ENCODE measurements at places on chromosomes 13 and 19.
A peak's percentile ranks its signal among the peaks of the same experiment; 100 is the strongest.

GRCh38 chr13:45242070-45242469 lies 41.2 kb upstream of the KCTD4 start:
- DNase-seq, result peak; percentile 49

DNA sequence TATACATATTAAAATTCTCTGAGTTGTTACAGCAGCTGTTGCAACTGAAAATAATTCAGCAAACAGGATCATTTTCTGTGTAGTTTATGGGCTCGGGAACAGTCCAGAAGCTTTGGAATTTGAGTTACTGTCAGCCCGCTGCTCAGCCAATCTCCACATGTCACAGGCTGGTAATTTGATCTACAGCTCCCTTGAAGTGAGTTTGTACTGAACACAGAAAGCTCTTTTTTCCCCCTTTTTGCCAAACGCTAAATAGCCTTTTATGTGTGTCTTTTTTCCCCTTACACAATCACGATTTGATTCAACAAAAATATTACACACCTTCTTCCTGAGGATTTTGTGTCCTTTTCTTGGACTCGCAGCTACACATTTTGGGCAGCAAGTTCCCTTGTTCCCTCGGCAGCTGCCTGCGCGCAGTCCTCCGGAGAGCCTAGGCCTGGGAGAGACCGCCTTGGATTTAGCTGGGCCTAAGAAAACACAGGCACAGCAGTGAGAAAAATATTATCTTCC lies 371.4 kb downstream of the KCNRG start:
- no peak for DNase-seq

- DNase-seq, result no peak
These were observed 76.1 kb upstream of the POMP start for GRCh38 chr13:28582892-28583240.

GRCh38 chr13:104592127-104592526 lies 1525.9 kb upstream of the SLC10A2 start:
- peak; percentile 63 for DNase-seq

GRCh38 chr13:31518645-31519044 lies 220.7 kb upstream of the RXFP2 start:
- DNase-seq, result no peak

- no peak for DNase-seq
These were observed 4.5 kb downstream of the CCNA1 start for GRCh38 chr13:36436811-36437210.

DNA sequence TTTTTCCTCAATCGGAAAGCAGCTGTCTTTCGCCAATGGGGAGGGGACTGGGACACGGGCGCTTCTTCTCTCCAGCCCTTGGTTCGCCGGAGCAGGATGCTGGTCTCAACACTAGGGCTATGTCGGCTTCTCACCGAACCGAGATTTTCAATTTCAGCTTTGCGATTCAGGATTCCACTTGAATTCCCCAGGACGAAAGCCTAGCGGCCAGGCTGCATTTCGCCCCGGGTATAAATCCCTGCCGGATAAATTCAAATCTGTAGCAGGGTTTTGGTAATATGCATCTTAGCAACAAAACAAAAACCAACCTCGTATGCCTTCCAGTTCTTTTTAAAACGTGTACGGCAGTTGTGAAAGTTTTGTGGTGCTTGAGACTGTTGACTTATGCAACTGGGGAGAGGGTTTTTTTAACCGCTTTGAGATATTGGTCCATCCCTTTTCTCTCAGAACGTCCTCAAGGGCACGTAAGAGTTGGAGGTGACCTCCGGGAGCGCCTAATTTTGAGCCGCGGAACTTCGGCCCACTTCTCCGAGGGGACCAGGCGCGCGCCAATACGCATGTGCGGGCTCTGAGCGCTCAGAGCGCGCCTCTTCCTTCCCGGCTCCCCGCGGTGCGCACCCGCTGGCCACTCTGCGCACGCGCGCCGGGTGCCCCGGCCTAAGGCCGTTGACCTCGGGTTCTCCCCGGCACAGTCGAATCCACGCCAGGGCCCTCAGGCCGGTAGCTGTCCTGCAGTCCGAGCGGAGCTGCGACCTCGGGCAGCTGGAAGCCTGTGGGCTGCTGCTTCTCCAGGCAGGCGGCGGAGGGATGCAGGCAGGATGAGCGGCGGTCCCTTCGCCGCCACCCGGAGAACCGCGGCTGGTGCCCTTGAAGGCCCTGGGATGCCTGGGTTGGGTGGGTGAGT lies 7.6 kb downstream of the POU4F1 start:
- DNase-seq, result no peak

DNA sequence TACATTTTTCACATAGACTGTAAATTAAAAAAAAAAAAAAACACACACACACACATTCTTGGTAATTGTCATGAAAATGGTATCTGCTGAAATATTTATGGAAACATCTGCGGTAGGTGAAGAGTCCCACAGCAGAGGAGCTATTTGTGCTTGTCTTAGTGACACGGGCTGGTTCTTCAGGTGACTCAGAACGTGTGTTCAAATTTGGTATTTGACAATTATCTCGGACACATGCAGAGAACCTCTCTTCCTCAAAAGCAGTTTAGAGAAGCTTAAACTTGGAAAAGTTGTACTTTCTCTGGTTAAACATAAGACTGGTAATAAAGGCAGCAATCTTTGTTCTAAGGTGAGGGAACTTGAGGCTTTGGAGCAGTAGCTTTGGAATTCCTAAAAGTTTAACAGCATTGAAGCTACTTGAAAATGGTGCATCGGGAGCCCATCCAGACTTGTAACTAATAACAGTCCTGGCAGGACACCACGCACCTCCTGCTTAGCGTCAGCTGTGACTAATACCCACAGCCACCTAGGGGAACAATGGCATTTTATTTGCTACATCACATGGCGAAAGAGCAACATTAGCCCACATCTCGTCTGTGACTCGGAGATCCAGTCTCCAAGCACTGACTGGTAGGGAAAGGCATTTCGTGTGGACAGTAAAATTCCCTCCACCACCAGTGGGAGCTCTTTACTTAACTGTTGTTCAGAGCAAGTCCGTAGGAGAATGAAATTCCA lies 1505.1 kb upstream of the SLC10A2 start:
- peak; percentile 72 for DNase-seq

- DNase-seq, result no peak
These were observed 30.5 kb downstream of the PPP1R37 start for GRCh38 chr19:45123440-45123850.

DNA sequence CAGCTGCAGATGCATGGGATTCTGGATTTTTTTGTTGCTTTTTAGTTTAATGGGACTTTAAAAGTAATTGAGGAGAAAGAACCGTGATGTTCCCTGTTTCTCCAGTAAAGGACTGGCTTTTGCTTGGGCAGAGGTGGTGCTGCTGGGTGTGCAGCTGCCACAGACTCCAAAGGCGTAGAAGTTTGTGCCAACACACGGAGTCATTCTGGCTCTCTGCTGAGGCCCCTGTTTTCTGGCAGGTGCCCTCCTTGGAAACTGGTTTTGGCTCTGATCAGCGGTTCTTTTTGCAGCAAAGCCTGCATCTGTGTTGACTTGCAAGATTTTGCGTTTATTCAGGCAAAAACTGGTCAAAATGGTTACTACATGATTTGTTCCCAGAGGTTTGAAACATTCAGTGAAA lies 16.0 kb upstream of the QTRT1 start:
- no peak for DNase-seq

DNA sequence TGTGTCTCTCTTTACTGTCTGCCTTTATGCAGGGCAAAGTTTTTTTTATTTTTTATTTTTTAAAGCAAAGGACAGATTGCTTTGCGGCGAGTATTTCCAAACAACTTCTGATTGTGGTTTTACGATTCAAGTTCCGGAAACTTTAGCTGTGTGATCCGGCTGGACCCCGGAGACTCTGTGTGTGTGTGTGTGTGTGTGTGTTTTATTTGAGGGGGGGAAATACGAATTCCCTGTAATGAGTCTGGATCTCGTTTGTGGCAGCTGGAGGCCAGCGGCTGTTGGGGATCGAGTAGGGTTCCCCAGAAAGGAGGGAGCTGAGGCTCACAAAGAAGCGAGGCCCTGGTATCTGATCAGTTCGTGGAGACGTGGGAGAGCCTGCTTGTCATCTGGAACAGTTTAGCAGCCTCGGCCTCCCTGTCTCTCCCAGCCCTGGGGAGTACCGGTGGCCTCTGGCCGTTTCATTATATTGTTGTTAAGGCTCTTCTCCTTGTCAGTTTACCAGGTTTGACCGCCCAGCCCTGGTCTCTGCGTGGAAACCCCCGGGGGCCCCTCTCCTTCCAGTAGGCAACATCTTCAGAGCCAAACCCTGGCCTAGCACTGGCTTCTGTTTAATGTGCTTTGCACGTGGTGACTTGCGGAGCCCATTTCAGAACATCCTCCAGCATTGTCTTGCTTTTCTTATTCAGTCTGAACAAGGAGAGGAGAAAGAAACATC lies 1.3 kb downstream of the FARP1 start:
- DNase-seq, result peak; percentile 59

- DNase-seq, result peak; percentile 39
These were observed 919 bp downstream of the GTF3A start for GRCh38 chr13:27425158-27425917.

GRCh38 chr19:18396471-18397241 lies 766 bp downstream of the LRRC25 start:
- DNase-seq, result no peak

DNA sequence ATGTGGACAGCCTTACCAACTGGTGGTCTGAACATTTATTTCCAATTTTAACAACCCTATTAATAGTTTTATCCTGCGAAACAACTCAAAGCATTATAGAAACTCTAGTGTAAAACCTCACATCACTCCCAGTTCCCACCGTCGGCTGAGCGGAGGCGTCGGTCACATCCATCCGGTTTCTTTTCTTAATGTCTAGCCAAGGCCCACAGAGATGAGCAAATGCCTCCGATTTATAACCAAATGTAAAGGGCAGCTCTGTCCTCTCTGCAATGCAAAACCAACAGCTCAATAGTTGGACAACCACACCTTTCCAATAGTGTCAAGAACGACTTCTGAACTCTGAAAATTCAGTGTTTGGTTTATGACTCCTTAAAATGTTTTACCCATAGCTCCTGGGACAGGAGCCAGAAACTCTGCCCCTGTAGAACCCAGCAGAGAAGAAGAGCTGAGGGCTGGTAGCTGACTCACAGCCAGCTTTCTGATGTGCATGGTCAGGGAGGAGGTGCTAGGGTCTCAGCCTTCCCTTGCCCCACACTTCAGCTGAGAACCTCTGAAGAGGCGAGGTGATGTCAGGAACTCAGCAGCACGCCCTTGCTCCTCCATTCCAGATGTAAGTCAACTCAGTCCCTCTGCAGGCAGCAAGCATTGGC lies 90.2 kb upstream of the UQCRFS1 start:
- no peak for DNase-seq

DNA sequence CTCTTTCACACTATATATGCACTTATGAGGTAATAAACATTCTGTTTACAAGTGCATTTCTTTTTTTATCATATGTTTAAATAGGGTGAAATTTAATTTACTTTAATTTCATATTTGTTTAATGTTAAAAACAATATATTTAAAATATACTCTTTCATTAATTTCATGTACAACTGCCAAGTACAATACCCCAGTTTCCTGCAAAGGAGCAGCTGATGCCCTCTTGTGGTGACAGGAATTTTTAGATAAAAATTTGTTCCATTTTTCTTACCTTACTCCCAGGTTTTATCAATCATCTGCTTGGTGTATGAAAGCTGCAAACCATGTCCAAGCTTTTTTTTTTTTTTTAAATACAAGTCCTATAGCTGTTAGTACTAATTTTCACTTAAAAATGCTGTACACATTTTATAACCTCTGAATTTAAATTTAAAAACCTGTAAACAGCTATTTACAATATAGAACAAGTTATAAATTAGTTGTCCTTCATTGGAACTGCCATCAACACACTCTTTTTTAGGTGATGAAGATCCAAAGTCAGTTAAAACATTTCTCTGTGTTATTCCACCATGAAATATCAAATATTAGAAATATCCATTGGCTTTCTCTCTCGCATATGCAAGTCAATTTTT lies 4.9 kb downstream of the PCDH20 start:
- DNase-seq, result peak; percentile 10

DNA sequence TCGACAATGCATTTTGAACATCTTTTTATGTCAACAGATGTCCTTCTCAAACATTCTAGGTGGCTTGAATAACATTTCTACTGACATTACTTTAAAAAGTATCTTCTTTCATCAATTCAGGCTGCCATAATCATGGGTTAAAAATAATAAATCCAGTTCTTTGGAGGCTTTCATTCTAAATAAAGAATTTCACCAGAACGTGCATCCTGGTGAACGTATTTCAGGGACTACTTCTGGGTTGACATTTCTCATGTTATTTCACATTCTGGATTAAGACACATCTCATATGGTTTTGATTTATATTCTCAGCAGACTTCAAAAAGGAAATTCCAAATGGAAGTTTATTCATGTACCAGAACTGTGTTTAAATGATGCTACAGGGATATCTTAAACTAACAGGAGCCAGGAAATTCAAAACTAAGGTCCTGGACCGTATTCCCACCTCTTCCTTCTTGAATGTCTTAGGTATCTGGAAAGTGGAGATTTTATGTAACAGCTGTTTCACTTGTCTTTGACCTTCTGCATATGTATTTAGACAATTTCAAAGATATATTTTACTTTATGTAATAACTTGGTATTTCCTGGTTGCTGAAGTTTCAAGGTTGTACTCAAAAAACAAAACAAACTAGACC lies 107.2 kb downstream of the STARD13 start:
- DNase-seq, result no peak

- DNase-seq, result no peak
These were observed 1286.9 kb upstream of the PCDH20 start for GRCh38 chr13:62702502-62702901.

GRCh38 chr13:24053519-24054251 lies 106.8 kb upstream of the SPATA13 start:
- peak; percentile 82 for DNase-seq

DNA sequence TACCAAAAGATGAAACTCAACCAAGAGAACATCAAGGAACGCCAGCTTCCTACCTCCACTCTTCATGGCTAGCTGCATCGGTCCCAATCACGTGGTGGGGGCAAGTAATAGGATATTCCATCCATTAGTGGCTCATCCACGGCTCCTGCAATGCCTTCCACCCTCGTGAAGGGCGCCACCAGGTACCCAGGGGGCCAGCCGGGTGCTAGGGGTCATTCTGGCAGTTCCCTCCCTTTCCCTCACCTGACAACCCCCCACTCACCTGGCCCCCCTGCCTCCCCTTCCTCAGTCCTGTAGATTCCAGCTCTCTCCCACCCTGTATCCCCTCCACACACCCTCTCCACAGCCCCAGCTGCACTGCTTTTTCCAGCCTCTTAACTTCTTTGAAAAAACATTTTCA lies 161.9 kb downstream of the URI1 start:
- DNase-seq, result no peak

- DNase-seq, result no peak
These were observed 3.4 kb downstream of the EBI3 start for GRCh38 chr19:4232614-4233281.
